Progenitor cell of endocrine pancreas (in vitro differentiated cells): ENCODE measurements at places on chromosomes 16 and 17. TPM values are rescaled to one million over a fixed set of nuclear protein-coding genes. Genes with fewer than 3 reads are reported as not detected.

The PYY gene
- total RNA-seq: 0.84 and 1.1 TPM in 2 replicates

The HBQ1 gene
- total RNA-seq: 0.60 and 0.84 TPM in 2 replicates

The LRRC37A gene
- total RNA-seq: 6.8 TPM in 2 replicates

The MFAP4 gene
- total RNA-seq: 2.3 and 2.5 TPM in 2 replicates

The NPB gene
- total RNA-seq: 0.78 and 1.7 TPM in 2 replicates

The TELO2 gene
- total RNA-seq: 73.4 and 77.2 TPM in 2 replicates

The NPIPA5 gene
- total RNA-seq: 5.3 and 8.5 TPM in 2 replicates

The CCL4L2 gene
- not detected in 2 replicates for total RNA-seq

The MYH8 gene
- not detected in 2 replicates for total RNA-seq

The KRTAP4-1 gene
- total RNA-seq: not detected in 2 replicates

The VASN gene
- 3.8 and 4.0 TPM in 2 replicates for total RNA-seq

The EFCAB3 gene
- not detected in 2 replicates for total RNA-seq

The KRTAP4-5 gene
- total RNA-seq: not detected in 2 replicates

The REXO5 gene
- 8.0 and 9.5 TPM in 2 replicates for total RNA-seq

The POLR3K gene
- total RNA-seq: 11.1 and 13.9 TPM in 2 replicates

The ARHGAP44 gene
- 12.4 and 12.8 TPM in 2 replicates for total RNA-seq

The KCTD13 gene
- 31.4 and 34.7 TPM in 2 replicates for total RNA-seq

The KRTAP4-3 gene
- total RNA-seq: not detected in 2 replicates

The EMP2 gene
- 10.5 and 11.6 TPM in 2 replicates for total RNA-seq
